ENCODE measurements at places on chromosomes 6 and 20.

GRCh38 chr20:513429-513828 is 30.2 kb downstream of the CSNK2A1 start:
- no peak for DNase-seq

- peak; percentile 46 for DNase-seq
Observed at GRCh38 chr6:121435444-121436069, at the start of gene GJA1. TSS of gene GJA1 (plus strand) at chr6:121435646. CDS start at chr6:121446848, 11,202 bp downstream.

GRCh38 chr6:90595854-90596253 is 9.0 kb upstream of the MAP3K7 start:
- DNase-seq, result no peak

DNA sequence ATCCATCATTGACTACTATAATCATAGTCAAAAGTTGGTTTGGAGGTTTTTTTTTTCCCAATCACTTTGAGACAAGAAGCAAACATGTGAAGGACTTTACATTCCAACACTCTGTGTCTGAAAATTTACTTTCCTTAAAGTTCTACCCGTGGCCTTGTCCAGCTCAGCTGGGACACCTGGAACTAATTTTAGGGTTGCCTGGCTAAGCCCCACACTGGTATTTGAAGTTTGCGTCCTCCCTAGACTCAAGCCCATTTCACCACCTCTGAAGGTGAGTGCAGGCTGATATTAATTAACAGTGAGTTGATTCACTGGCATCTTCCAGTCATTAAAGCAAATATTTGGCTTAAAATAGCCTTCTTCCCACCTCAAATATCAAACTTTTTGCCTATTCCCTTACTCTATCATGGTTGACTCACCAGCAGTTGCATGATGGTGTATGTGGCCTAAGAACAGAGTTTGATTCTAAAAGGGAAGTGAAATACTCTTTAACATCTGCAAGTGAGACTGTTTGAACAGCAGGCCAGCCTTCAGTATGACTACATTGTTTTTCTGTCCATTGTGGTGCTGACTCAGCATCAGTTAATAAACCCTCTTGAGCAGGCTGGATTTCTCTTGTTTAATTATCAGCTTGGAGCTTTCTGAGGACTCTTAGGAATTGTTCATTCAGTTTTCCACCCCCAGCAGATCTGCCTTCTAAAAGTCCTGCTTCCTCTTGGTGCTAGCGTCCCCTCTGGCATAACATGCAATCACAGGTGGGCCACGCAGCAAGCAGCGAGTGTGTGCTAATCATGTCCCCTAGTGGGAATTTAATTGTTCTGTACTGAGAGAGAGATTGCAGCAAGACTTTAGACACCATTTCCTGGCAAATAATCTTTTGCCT is 1.8 kb upstream of the PRDM1 start:
- peak; percentile 62 for DNase-seq

GRCh38 chr6:10956776-10957175 is 69.9 kb downstream of the SYCP2L start:
- no peak for DNase-seq

DNA sequence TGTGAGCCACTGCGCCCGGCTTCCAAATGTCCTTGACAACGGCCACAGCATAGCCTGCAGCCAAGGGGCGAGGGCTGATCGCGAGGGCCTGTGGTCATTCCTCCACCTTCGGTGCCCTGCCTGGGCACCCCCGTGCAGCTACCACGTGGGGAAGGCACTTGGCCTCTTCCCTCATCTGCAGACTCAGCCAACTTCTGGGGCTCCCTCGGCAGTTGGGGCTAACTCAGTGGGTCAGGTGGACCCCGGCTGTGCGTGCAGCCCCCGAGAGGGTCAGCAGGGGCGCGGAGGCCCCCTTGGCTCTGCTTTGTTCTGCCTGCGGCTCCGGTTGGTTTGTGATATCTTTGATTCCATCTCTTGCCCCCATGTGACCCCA is 52.9 kb upstream of the BHLHE23 start:
- DNase-seq, result no peak

GRCh38 chr6:145850671-145851070 is 36.1 kb upstream of the FBXO30 start:
- no peak for DNase-seq

- no peak for DNase-seq
Observed at GRCh38 chr6:52503323-52503747, 73.5 kb downstream of the TRAM2 start.

DNA sequence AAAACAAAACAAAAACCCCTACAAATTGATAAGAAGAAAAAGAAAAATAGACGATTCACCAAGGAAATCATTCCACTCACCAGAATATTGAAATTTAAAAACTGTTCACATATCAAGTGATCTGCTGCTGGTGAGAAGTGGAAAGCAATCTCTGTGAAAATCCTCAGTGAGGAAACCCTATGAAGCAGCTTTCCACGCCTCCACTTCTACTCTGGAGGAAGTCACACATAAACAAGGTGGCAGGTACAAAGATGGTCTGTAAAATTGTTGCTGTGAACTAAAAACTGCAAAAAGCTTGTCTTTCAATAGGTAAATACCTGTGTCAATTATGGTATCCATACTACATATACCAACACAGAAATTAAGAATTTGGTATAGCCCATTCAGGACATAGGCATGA is 18.5 kb downstream of the CD164 start:
- no peak for DNase-seq

GRCh38 chr6:28657381-28657768 is 131.7 kb downstream of the GPX5 start:
- DNase-seq, result peak; percentile 27

GRCh38 chr20:21315138-21315537 is 12.0 kb downstream of the XRN2 start:
- no peak for DNase-seq

GRCh38 chr6:135149376-135149775 is 31.7 kb upstream of the MYB start:
- no peak for DNase-seq

DNA sequence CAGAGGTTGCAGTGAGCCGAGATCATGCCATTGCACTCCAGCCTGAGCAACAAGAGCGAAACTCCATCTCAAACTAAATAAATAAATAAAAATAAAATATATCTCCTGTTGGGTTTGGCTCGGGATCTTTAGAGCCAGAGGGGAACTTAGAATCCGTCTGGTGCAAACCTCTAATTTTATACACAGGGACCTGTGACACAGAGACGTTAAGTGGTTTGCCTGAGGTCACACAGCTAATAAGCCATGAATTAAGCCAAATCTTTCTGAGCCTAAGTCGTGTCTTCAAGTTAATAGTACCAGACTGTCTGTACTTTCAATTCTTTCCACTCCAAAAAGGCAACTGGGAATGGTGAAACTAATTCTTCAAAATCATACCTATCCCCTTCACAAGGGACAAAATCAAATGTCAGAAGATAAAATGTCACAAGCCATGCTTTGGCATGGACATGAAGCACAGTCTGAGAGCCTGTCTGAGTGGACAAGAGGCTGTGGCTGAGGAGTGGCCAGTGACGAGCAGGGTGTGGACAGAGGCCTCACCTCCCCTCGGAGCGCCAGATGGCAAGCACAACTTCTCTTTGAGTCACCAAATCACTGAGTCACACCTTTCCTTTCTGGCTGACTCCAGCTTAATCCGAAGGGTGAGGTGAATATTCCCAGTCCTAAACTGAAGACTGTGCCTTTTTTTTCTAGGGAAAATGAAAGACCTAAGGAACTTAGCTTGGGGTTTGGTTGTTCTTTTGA is 177.4 kb downstream of the TFAP2A start:
- DNase-seq, result no peak

DNA sequence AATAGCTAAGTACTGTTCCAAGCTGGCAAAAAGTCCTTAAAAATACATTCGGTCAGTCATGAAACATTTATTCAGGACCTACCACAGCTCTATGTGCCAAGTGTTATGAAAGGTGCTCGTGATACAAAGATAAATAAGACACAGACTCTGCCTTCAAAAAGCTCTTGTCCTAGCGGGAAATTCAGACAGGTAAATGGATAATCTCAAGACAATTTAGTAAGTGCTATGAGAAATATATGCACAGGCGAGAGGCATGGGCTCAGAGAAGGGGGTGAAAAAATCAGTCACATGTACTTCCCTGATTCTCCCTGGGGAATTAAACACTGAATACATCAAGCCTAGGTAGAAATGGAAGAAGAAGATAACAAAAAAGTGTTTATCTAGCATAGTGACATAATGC is 49.8 kb upstream of the HEY2 start:
- no peak for DNase-seq

- no peak for DNase-seq
Observed at GRCh38 chr6:14516956-14517355, 399.4 kb downstream of the CD83 start.

- no peak for DNase-seq
Observed at GRCh38 chr6:161401587-161402309, 127.9 kb upstream of the AGPAT4 start.

GRCh38 chr6:14178083-14178445 is 60.5 kb downstream of the CD83 start:
- DNase-seq, result no peak

- DNase-seq, result no peak
Observed at GRCh38 chr20:9985773-9986172, 49.0 kb upstream of the ANKEF1 start.
